ENCODE measurements at places on chromosomes 3 and 15.

- DNase-seq = peak; percentile 36
Observed at GRCh38 chr3:13574798-13575451, 26.0 kb downstream of the FBLN2 start.

- DNase-seq = no peak
Observed at GRCh38 chr15:100426937-100427336, 85.2 kb upstream of the ADAMTS17 start.

- peak; percentile 27 for DNase-seq
Observed at GRCh38 chr3:11803977-11804892, 42.5 kb downstream of the TAMM41 start.

- DNase-seq = no peak
Observed at GRCh38 chr15:95845862-95846515, 484.5 kb upstream of the NR2F2 start.

DNA sequence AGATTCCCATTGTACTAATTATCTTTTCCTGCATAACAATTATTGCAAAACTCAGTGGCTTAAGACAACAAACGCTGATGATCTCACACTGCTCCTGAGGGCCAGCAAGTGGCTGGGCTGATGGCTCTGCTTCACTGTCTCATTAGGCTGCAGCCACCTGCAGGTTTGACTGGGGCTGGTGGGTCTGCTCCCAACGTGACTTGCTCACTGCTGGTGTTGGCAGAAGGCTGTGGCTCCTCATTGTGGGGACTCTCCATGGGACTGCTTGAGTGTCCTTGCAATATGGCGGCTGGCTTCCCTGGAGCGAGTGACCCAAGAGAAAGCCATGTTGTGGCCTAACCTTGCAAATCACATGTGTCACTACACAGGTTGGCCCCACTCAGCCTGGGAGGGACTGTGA lies 71.1 kb downstream of the PLXNA1 start:
- DNase-seq = no peak

- DNase-seq = no peak
Observed at GRCh38 chr15:37872661-37873060, 61.8 kb upstream of the TMCO5A start.

DNA sequence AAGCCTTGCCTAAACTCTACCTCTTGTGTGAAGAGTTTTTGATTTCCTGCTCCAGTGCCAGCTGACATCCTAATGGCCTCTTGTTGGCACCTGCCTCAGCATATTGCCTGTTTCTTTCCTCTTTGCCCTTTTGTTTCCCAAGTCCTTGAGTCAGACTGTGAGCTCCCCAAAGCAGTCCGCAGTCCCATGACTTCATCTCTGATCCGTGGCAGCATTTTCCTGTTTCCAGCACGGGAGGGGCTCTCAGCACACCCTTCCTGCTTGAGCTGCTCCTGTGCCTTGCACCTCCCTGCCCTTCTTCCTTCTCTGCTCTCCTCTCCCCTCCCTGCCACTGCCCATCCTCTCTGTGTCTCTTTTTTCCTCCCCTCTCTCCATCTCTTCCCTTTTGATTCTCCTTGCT lies 179.6 kb downstream of the EPHB1 start:
- no peak for DNase-seq

GRCh38 chr3:60998858-60999257 lies 252.4 kb downstream of the FHIT start:
- DNase-seq = no peak

DNA sequence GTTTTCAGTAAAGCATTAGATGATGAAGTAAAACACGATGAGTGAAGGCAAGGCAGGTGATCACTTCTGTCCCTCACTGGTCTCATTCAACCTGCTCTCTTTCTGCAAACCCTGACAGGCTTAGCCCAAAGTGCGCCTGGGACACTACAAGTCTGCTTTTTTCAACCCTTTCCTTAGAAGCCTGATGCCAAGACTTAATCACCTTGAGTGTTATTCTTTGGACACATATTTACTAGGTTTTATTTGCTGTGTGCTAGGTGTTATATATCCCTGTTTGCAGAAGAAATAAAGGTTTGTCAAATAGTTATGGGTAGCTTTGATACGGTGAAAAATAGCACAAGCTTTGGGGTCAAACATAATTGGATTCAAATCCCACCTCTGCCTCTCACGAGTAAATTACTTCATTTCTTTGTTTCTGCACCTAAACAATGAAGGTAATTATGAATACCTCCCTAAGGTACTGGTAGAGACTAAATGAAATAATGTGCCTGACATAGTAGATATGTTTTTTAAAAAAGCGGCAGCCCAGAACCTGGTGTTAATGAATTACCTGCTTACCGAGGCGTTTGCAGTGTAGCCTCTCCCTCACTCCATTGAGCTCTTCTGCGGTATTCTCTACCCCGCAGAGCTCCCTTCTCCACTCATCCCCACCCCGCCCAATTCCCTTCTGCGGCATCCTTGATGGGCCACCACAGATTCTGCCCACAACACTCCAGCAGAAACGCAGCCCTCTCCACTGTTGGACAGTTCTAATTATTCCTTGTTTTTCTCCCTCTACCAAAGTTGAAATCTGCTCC lies 269.0 kb upstream of the TPM1 start:
- DNase-seq = no peak

GRCh38 chr3:55541016-55541415 lies 53.9 kb upstream of the WNT5A start:
- no peak for DNase-seq

DNA sequence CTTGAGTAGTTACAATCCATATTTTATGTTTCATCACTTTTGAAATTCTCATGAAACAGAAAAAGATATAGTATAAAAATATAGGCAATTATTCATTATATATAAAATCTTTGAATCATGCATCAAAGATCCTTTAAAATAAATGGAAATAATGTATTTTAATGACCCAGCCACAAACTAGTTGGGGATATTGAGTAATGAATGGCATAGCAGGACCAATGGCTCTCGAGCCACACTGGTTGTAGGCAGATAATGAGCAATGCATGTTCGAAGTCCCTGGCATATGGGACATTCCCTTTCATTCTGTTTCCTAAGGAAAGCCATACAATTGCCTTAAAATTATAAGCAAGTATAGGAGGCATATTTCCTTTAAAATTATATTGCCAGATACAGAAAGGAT lies 107.4 kb upstream of the IL12A start:
- no peak for DNase-seq

DNA sequence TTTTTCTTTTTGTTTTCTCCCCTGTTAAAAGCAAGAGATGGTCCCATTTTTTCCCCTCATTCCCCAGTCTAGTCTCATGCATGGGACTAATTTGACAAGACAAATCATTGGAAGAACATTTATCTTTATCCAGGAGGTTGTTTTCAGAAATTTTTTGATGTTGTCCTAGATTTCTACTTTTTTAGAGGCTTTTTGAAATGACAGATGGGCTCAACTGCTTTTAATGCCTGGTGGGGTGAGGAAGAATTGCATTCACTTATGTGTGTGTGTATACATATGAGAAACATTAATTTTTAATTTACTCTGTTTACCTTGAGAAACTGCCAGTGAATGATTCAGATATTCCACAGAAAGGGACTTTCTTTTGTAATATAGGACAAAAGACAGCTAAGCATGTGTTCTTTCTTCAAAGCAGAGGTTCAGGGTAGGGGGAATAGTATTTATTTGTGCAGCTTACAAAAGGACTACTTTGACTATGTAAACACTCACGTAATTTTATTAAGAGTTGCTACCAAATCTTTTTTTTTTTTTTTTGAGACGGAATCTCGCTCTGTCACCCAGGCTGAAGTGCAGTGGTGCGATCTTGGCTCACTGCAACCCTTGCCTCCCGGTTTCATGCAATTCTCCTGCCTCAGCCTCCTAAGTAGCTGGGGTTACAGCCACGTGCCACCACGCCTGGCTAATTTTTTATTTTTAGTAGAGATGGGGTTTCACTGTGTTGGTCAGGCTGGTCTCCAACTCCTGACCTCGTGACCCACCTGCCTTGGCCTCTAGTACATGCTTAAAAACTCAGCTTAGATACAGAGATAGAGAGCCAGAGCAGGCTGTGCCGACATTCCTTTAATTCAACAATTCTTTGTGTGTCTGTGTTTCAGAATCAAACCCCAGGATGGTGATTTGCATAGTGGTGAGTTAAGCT lies 130.1 kb upstream of the RARB start:
- DNase-seq = no peak

GRCh38 chr3:126507886-126508285 lies 9.7 kb downstream of the UROC1 start:
- DNase-seq = no peak

- no peak for DNase-seq
Observed at GRCh38 chr15:39586387-39587095, 5.7 kb downstream of the THBS1 start.

DNA sequence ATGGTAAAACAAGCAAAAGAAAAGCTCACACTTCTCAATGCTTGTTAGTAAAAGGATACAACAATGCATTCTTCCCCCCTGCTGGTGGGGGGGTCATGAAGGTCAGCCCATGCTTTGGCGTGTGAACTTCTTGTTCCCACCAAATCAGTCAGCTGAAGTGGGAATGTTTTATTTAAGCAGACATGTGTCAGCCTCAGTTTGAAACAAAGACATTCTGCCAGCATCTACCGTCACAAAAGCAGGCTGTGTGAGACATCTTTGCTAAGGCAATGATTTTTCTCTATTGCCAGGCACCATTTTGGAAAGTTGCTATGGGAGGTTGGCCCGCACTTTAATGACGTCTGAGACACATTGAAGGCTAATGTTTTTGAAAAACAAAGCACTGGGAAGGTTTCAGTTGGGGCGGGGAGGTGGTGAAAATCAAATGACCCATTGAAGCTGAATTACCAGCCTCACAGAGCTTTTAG lies 206.6 kb downstream of the TLE3 start:
- no peak for DNase-seq

GRCh38 chr3:171791692-171792076 lies 18.6 kb downstream of the PLD1 start:
- DNase-seq = no peak

- DNase-seq = no peak
Observed at GRCh38 chr3:17201538-17201937, 316.8 kb downstream of the PLCL2 start.

DNA sequence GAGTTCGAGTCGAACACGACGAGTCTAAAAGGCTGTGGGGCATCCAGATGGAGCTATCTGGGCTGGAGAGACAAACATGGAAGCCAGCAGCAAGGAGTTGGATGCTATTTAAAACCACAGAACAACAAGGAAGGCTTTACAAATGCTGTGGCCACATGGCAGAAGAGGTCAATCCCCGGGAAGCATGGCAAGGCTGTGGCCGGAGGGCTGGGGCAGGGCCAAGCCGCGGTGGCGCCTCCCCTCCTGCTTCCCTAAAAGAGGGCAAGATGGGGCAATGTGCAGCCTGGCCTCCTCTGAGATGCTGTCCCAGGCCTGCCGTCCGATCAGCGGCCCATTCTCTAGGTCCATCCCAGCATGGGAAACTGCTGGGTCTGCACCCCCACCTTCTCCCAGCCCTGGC lies 139.1 kb downstream of the SRGAP3 start:
- DNase-seq = no peak

GRCh38 chr3:4334548-4334947 lies 31.4 kb downstream of the SETMAR start:
- no peak for DNase-seq

GRCh38 chr3:188472336-188472735 lies 318.4 kb downstream of the LPP start:
- no peak for DNase-seq

DNA sequence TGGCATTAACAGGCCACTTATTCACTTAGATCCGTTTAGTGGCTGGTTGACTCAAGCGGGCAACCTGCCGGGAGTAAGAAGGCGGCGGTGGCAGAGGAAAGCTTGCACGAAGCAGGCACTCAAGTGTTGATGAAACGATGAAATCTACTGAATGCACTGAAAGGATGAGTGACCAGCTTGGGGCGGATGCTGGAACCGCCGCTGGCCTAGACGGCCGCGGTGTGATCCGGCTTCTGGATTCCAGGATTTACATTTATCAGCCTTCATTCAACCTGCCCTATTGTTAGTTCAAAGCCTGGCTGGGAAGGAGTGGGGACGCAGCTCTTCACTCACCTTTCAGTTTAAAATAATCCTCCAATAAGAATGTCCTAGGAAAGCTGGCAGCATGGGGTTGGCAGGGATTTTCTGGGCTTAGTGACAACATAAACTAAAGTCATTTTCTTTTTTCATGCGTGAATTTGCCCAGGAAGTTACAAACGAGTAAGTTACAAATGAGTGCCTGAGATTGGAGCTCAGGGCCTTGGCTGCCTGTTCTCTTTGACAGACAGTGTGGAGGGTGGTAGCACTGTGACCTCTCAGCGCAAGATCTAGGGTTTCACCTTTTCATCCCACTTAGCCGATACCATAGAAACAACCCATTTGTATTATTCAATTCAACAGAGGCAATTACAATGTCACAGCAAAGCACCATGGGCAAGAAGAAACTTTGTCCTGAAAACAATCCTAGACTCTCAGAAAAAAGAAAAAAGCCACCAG lies 1.1 kb upstream of the PLCH1 start:
- DNase-seq = peak; percentile 5

DNA sequence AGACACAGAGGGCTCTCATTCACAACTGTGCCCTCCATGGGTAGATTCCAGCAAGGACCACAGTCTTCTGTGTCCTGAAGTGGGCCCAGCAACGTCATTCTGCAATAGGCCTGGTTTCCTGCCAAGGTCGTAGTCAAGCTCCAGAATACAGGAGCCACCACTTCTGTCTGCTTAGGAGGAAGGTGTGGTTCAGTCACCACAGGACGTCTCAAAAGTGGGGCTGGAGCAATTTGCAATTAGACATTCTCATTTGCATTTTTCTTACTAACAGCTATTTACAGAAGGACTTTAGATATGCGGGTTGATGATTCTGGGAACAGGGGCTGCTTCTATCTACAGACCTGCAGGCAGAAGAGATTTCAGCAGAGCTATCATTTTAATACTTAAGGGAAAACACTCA lies 58.7 kb upstream of the MYRIP start:
- no peak for DNase-seq

GRCh38 chr3:118772547-118773011 lies 262.1 kb downstream of the IGSF11 start:
- DNase-seq = peak; percentile 2

DNA sequence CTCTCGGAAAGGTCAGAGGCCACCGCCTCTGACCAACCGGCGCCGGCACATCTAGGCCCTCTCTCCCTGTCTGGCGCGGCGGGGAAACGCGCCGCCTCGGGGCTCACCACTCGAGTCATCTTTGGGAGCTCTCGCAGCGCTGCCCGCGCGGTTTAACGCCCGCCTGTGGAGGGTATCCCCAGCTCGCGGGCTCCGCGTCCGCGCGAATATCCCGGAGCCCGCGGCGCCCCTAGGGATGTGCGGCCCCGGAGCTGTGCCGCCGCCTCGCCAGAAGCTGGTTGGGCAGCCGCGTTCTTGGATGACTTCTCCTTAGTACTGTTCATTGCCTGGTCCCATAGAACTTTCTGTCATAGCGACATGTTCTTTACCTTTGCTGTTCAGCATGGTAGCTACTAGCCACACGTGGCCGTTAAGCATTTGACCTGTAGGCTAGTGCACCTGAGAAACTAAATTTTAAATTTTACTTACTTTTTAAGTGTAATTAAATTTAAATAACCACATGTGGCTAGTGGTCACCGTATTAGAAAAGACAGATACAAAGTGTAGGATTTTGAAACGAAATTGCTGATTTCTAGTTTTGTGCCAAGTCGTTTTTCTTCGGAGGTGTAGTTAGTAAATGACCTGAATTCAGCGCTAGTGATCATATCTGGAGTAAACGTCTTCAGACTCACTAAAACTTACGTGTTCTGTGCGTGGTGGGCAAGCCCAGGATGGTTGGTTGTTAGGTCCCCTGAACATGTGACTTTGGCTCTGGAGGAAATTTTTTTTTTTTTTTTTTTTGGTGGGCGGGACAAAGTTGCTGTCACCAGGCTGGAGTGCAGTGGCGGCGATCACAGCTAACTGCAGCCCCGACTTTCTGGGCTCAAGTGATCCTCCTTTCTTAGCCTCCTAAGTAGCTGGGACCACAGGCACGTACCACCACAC lies 835 bp downstream of the ARIH2 start:
- DNase-seq = peak; percentile 75
